ENCODE measurements at places on chromosomes 7 and 10. TPM values are rescaled to one million over a fixed set of nuclear protein-coding genes. Genes with fewer than 3 reads are reported as not detected.

DNA sequence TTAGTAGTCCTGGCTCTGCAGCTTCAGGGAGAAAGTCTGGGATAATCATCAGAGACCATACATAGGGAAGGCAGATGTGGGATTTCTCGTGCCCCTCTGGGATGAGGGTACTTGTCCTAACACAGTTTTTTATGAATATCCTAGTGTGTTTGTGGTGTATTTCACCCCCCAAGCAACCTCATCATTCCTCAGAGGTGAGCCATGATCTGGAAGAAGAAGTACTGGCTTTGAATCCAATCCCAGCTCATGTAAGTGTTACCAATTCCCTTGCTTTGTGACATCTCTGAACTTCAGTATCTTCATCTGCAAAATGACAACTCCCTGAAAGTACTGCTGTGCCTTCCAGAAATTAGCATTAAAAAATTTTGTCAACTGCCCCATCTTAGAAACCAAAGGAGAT lies 347.5 kb upstream of the ZMIZ1 start:
- no peak for DNase-seq

- DNase-seq = no peak
Observed at GRCh38 chr10:124072106-124072505, 21.3 kb downstream of the CHST15 start.

GRCh38 chr7:101729241-101729883 lies 88.1 kb upstream of the CUX1 start:
- peak; percentile 100 for DNase-seq

DNA sequence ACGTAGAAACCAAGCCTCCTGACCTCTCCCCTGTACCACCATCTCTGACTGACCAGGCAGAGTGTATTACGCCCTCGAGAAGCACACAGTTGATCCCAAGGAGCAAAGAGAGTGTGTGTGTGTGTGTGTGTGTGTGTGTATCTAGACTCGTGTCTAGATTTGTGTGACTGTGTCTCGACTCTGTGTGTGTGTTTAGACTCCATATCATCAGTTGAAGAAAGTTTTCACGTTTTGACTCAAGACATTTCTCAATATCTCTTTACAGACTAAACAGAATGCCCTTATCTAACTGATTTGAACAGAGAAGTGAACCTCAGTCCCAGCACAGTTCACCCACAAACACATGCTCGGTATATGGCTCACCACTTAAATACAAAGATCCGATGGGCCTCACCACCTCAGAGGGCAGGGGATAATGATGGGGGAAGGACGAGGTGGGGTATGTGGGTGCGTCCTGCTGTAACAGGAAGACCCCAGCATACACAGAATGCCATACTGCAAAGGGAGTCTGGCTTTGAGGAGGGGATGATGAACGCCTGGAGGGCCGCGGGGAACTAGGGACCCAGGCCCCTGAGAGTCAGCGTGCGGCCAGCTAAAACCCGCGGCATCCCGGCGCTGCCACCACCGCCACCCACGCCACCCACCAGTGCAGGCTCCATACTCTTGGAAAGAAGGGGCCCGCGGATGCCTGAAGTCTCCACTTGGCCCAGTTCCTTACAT lies 780 bp downstream of the ALDH18A1 start:
- peak; percentile 76 for DNase-seq

DNA sequence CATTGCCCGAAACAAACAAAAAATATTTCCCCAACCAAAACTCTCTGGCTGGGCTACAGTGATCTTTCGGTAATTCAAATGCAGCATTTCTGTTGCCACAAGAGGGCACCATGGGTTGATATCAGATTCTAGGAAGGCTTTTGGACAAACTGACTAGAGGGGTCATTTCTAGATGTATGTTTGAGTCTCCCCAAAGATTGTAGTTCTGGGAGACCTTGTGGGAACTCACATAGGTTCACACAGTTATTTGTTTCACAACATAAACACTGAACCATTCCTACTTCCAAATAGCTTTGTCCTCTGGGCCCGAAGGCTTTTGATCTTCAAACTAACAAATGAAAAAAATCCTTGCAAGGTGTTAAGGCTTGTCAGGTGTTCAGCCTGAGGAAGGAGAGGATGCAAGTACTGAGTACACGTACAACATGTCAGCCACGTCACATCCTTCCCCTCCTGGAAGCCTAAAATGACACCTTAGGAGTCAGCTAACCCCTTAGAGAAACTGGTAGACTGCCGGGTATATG lies 37.0 kb upstream of the IL15RA start:
- DNase-seq = peak; percentile 52

DNA sequence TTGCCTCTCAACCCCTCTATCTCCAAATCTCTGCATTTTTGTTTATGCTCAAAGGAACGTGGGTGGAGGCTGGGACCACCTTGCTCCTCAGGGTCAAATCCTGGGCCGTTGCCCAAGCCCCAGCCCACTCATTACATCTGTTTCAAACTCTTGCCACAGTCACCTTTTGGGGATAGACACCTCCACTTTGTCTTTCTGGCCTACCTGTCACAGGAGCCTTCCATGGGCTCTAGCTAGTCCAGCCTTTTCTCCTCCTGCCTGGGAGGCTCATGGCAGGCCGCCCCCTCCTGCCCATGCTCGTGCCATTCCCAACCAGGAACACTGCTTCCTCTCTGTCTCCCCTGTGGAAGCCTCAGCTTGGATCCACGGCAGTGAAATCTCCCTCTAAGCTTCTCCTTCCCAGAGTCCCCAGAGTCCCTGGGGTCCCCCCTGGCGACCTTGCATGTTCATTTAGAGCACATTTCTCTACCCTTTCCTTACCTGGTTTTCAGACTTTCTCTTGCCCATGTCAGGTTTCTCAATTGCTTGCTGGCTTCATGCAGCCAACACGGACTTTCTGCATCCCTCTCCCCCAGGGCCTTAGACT lies 2.5 kb upstream of the ADAMTS14 start:
- no peak for DNase-seq

- no peak for DNase-seq
Observed at GRCh38 chr10:54066646-54067045, 734.4 kb downstream of the PCDH15 start.

DNA sequence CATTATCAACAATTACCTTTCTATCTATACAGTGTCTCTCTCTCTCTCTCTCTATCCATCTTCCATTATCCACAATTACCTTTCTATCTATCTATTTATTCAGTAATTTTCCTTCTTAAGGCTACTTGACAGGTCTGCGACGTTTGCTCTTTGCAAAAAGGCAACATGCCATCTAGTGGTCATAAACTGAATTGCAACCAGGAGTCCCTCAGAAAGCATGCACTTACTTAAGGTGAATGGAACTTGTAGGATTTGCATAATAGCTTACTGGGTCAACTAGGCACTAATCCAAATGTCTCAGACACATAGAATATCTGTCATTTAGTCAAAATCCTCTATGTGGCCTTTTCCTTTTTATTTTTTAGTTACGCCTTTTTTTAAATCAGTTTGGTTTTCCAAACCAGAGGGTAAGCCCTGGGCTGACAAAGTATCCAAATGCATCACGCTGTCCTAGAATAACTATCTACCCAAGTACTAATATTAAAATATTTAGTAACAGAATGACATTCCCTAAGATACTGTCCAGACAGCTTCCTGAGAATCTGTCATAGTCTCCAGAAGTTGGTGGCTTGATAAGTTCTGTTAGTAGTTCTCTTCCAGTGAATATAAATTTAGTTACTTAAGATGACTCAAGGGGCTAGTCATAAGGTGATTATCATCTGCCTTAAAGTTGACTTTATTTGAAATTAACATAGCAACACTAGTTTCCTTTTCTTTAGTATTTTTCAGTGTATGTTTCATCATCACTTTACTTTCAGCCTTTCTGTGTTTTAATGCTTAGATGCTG lies 208.3 kb downstream of the PPP1R3A start:
- peak; percentile 81 for DNase-seq

DNA sequence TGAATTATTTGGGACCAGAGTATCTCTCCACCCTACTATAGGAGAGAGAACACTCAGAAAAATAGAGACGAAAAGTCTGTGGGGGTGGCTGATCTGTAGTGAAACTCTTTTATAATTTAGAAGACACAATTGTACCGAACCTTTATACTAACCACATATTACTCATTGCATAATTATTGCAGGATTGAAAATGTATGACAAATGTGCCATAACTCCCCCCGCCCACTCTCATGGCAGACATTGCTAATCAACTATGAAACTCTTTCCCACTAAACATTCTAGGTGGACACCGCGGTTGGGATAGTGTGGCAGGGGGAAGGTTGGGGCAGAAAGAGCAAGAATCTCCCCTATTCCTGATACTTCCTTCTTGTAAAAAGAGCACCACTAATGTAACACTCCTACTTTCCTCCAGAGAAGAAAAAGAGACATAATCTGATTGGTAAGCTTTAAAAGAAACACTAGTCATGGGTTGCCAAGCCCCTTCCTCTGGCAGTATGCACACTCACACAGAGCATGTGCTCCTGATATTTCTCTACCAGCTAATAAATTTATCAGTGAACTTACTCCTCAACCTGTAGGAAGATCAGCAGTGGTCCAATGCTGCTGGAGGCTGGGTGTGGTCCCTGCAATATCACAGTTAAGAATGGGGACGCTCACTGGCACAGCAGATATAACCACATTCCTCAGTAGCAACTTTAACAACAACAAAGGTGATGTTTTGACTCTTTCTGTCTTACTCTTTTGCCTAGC lies 18.7 kb upstream of the ARID5B start:
- no peak for DNase-seq

DNA sequence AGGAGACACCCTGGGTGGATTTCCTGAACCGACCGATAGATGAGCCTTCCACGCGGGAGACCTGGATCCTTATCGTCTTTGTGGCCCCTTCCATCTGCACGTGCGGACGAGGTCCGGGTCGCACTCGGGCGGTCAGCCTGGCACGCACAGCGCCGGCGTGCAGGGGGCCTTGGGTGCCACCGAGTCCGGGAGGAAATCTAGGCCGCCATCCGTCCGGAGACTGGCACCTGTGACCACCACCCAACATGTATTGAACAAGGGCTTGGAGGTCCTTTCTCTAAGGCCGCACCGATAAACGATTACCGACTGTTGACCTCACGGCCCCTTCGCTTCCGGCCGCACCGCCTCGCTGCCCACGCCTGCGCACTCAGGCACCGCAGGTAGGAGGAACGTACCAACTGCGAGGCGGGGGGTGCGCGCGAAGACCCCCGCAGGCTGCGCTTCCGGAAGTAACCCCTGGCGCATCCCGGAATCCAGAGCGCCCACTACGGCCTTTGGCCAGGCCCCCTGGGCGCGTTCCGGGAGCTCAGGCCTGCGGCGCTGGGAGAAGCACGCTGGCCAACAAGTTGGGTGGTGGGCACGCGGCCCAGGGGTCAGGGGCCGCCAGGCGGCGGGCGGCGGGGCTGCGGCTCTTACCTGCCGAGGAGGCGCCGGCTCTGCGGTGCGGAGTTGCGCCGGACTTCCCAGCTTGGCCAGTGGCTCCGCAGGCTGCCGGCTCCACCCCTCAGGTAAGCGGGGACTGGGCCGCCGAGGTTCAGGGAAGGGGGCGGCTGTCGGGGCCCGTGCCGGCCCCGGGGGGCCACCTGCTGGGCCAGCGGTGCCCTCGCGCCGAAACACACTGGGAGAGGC lies at the start of the genes ACTR3C and LRRC61:
ACTR3C (minus strand) TSS at position 713 of the 849 bp plus-strand sequence. CDS start 28,249 bp downstream, outside the sequence.
LRRC61 (plus strand) TSS at position 523 of the 849 bp plus-strand sequence. CDS start 13,507 bp downstream, outside the sequence.
- no peak for DNase-seq

FGF8 gene
- total RNA-seq = not detected

SH2B2 gene
- 0.97 TPM for total RNA-seq

MMD2 gene
- total RNA-seq = not detected

BET1 gene
- total RNA-seq = 44.5 TPM

GPR158 gene
- total RNA-seq = 0.97 TPM

SPACDR gene
- not detected for total RNA-seq
